Bronchial epithelial cell (primary cell): ENCODE measurements at places on chromosomes 2 and 18. TPM values are rescaled to one million over a fixed set of nuclear protein-coding genes. Genes with fewer than 3 reads are reported as not detected.

Gene DAPL1
- 1.0 TPM in 1 of 2 replicates, not detected in the other for total RNA-seq

Gene ANXA4
- 15.0 and 26.4 TPM in 2 replicates for total RNA-seq

Gene RFTN2
- under 0.01 and 0.13 TPM in 2 replicates for total RNA-seq

Gene UCN
- 0.51 and 1.8 TPM in 2 replicates for total RNA-seq

Gene HOXD1
- total RNA-seq, result not detected in 2 replicates

Gene SLC4A3
- total RNA-seq, result 1.6 and 3.6 TPM in 2 replicates

GRCh38 chr2:184338771-184339170, 259.6 kb upstream of the ZNF804A start:
- no peak for DNase-seq

GRCh38 chr18:50862401-50862800, 16.5 kb upstream of the ME2 start:
- DNase-seq, result no peak

DNA sequence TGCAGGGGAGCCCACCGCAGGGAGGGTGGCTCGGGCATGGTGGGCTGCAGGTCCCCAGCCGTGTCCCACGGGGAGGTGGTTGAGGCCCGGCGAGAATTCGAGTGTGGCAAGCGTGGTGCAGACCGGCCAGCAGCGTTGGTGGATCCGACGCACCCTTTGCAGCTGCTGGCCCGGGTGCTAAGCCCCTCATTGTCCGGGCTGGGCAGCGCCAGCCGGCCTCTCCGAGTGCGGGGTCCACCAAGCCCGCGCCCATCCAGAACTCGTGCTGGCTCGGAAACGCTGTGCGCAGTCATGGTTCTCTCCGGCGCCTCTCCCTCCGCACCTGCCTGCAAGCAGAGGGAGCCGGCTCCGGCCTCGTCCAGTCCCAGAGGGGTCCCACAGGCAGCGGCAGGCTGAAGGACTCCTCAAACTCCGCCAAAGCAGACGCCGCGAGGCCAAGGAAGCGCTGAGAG, 177.0 kb upstream of the SLC35G4 start:
- no peak for DNase-seq

DNA sequence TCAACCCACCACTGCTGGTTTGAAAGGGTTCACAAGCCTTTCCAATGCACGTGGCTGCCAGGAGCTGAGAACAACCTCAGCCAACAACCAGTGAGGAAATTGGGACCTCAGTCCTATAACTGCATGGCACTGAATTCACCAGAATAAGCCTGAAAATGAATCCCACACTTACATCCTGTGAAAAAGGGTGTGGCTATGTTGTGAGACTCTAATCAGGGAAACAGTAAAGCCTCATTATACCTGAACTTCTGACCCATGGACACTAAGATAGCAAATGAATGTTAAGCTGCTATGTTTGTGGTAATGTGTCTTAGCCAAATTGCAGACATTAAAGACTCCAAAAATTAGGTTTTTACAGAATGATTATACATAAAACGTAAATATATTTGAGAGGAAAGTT, 515.8 kb downstream of the IRS1 start:
- no peak for DNase-seq

DNA sequence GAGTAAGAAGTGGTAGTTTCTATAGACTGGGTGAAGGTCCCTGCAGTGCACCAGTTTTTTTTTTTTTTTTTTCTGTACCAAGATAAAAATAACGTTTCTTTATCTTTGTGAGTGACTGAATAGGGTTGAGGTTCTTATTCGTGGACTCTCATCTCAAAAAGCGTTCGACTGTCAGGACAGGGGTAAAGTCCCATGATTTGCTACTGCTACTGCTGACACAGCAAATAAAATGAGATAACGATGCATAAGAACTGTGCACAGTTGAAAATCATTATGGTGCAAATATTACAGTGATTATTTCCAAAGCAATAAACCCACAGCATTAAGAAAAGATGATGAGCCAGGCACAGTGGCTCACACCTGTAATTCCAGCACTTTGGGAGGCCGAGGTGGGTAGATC, 482.0 kb upstream of the CHST9 start:
- DNase-seq, result no peak

DNA sequence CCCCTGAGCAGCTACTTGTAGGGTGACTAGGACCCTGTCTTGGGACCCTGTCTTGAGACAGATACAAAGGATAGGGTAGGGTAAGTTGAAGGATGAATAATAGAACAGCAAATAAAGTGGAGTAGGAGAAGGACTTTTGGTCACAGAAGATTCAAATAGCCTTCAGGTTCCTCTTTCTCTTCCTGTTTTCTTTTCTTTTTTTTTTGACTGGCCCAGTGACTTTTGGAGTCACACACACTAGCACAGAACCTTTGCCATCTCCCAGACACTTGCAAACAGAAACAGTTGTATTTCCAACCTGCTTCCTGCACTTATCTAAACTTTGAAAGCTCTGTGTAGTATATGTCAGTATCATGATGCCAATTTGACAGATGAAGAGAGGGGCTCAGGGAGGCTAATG, 108.2 kb downstream of the TDRD15 start:
- no peak for DNase-seq

DNA sequence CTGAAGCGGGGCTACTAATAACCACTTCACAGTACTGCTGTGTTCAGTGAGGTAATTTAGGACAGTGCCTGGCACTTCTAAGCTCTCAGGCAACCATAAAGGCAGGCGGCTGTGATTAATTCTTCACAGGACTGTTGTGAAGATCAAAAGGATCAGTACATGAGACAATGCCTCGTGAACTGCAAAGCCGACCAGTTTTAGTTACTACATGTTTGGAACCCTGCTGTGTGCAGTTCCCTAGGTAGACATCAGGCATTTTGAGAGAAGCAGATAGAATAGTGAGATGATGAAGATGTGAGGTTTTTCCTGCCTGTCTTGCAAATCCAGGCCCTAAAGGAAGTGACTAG, 19.1 kb downstream of the EFHD1 start:
- DNase-seq, result no peak

GRCh38 chr2:67515538-67515937, 118.4 kb downstream of the ETAA1 start:
- no peak for DNase-seq

GRCh38 chr18:55918444-55918843, 330.5 kb upstream of the TCF4 start:
- DNase-seq, result no peak

GRCh38 chr2:11773747-11774525, 27.5 kb downstream of the LPIN1 start:
- DNase-seq, result no peak

GRCh38 chr18:26159353-26159752, 25.7 kb downstream of the PSMA8 start:
- peak; percentile 15 for DNase-seq

DNA sequence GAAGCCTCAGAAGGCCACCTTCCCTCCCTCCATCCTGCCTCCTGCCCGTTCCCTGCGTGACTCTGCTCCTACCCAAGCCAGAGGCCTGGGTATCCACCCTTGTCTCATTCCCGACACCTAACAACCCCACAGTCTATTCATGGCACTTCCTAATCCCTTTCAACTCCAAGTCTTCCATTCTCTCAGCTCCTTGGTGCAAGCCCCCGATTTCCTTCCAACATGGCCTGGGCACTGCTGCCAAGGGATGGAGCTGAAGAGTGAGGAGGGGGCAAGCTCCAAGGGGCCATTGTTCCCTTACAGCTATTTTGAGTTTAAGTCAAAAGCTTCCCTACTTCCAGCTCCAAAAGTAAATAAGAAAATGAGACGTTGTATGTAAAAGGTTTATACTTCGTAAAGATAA, 84.8 kb upstream of the ASB18 start:
- DNase-seq, result no peak

DNA sequence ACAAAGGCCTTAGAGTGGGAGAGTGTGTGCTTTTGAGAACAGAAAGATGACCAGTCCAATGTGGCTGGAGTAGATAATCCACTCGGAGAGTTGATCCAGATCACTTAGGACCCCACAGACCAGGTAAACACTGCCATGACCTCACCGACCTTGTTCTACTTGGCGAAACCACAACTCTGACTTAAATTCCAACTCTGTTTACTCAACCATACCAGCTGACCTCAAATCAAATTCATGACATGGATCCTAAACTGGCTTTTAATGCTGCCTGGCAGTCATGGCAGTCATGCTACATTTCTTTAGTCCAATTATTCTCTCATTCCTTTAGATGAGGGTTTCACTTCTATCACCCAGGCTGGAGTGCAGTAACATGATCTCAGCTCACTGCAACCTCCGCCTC, 347.1 kb upstream of the FAM98A start:
- no peak for DNase-seq

DNA sequence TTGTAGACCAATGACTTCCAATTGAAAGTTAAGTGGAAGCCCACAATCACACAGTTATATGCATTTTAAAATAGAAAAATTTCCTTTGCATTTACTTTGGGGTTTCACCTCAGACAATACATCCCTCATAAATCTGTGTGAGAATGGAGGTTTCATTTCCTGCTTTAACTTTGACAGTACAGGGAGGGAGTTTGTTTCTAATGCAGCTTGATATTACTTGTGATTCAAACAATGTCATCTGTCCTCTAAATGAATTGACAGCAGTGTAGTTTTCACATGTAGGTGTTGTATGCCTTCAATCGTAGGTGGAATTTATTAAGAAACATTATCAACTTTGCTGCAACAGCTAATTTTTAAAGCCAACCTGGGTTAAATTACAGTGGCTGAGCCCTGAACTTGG, 75.2 kb downstream of the TMEFF2 start:
- no peak for DNase-seq

DNA sequence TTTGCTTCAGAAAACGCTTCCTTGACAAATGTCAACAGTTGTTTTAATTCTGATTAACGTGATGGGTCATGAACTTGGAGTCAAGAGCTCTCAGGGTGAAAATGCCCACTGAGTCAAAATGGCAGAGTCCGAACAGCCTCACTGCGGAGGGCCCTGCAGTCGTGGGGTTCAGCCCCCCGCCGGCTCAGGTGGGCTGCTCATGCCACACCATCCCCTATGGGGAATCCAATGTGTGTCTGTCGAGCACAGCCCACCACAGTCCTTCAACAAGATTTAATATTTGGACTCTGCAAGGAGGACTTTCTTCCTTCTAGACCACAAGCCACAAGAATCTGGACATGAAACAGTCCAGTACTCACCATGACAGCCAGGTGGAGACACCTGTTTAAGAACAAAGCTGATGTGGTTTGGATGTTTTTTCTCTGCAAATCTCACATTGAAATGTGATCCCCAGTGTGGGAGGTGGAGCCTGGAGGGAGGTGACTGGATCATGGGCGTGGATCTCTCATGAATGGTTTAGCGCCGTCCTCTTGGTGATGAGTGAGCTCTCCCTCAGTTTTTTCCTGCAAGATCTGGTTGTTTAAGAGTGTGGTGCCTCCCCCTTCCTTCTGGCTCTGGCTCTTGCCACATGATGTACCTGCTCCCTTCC, 201.0 kb downstream of the NDUFA10 start:
- peak; percentile 68 for DNase-seq

GRCh38 chr2:153935511-153935910, 63.8 kb downstream of the GALNT13 start:
- DNase-seq, result no peak

DNA sequence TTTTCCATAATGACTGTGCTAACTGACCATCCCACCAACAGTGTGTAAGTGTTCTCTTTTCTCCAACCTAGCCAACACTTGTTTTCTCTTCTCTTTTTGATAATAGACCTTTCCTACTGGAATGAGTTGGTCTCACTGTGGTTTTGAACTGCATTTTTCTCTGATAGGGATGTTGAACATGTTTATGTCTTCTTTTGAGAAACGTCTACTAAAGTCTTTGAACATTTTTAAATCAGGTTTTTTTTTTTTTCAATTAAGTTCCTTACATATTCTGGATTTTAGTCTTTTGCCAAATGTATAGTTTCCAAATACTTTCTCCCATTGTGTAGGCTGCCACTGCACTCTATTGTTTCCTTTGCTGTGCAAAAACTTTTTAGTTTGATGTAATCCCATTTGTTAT, 405.5 kb upstream of the FIGN start:
- no peak for DNase-seq

- DNase-seq, result no peak
Measured at GRCh38 chr2:190836767-190837166, 43.9 kb upstream of the GLS start.

DNA sequence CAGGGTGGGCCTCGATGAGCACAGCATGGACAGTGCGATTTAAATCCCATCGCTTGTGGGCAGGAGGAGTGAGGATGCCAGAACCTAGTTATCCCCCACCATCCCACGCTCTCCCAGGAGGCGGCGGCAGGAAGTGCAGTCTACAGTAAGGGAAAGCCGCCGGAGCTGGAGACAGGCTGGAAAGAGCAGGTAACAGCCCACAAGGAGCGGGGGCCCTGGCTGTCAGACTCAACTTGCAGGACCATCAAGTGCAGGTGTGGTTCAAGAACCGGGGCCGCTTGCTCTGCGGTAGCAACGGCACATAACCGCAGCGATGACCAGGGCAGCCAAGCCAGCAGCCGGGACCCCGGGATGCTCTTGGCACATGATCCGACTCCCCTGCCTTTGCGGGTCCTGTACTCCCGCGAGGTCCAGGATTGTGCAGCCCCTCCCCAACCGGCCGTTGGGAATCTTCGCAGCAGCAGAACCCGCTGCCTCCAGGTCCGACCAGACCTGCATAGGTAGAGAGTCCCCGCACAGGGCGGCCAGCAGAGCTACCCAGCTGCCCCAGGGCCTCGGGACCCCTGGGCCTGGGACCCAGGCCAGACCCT, 82.1 kb downstream of the BIN1 start:
- peak; percentile 29 for DNase-seq

- DNase-seq, result peak; percentile 10
Measured at GRCh38 chr2:29920130-29920577, 1.2 kb downstream of the ALK start.

- peak; percentile 35 for DNase-seq
Measured at GRCh38 chr2:20633794-20634506, 16.9 kb downstream of the HS1BP3 start.

GRCh38 chr18:59232309-59233016, 12.5 kb downstream of the GRP start:
- no peak for DNase-seq

GRCh38 chr2:127953128-127953718, 67.5 kb upstream of the AMMECR1L start:
- no peak for DNase-seq

GRCh38 chr2:203892207-203892606, 24.6 kb downstream of the CTLA4 start:
- no peak for DNase-seq

DNA sequence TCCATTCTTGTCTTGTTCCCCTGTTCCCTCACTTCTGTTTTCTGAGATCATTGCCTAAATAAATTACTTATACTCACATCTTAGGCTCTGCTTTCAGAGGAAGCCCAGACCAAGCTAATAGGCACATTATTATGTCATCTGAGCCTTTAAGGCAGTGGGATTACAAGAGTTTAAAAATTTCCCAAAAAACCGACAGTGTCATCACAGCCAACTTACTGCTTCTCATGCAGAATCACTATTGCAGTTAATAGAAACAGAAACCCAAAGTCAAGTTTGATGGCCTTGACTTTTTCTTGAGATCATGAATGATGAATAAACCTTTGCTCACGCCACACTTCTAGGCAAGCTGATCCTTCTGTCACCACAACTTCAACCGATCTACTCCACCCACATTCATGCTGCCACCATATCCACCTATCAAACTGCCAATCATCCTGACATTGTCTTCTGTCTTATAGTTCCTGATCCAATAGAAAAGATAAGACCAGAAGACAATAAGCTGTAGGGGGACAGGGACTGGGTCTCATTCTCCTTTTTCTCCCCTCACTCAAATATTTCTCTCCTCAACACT, 142.7 kb upstream of the CREB1 start:
- no peak for DNase-seq

- DNase-seq, result peak; percentile 96
Measured at GRCh38 chr18:61606759-61607158, 273.5 kb downstream of the CDH20 start.
